ENCODE measurements at places on chromosomes 7 and 10. TPM values are rescaled to one million over a fixed set of nuclear protein-coding genes. Genes with fewer than 3 reads are reported as not detected.

TBX20 gene
- total RNA-seq = not detected

VWDE gene
- total RNA-seq = not detected

RNF32 gene
- total RNA-seq = 1.6 TPM

PFKP gene
- total RNA-seq = 67.5 TPM

- no peak for DNase-seq
These were observed 59.8 kb downstream of the CPVL start for GRCh38 chr7:29086545-29086944.

- no peak for DNase-seq
These were observed 131.2 kb downstream of the CUX1 start for GRCh38 chr7:101948650-101949049.

GRCh38 chr7:29197916-29198315, 3.3 kb downstream of the CHN2 start:
- no peak for DNase-seq

DNA sequence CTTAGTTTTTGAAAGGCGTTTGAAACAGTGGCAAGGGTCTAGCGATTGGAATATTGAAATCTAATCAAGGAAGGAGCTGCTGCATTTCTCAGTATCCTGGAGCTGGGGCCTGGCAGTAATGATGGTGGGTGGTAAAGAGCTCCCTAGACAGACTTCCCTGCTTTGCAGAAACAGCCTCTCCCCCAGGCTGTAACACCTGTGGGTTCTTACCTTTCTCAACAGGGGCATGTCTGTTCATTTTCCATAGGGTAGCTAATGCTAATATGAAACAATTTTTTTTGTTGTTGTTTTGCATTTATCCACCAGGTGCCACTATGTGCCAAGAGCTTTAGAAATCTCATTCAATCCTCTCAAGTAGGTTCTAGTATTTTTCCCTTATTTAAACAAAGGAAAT, 345.5 kb downstream of the REEP3 start:
- DNase-seq = no peak

Data from transverse colon (tissue), 4 donors.